ENCODE measurements at places on chromosomes 7 and 10.

GRCh38 chr10:74337330-74338016 is 186.5 kb downstream of the ADK start:
- no peak for DNase-seq

DNA sequence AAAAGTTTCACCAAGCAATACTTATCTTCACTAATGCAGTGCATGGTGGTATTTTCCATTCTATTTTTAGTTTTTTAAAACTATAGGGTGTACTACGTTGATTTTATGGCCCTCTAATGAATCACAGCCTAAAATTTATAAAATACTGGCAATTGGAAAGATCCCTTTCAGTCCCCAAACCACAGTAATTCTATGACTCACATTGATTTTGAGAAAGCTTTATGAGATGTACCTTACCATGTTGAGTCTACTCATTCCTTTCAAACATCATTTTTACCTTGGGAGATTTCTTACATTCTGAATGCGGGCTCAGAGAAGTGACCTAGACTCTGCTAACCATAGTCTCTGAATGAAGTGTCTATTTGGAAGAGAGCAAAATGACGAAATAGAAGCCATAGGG is 141.6 kb downstream of the GPR85 start:
- no peak for DNase-seq

DNA sequence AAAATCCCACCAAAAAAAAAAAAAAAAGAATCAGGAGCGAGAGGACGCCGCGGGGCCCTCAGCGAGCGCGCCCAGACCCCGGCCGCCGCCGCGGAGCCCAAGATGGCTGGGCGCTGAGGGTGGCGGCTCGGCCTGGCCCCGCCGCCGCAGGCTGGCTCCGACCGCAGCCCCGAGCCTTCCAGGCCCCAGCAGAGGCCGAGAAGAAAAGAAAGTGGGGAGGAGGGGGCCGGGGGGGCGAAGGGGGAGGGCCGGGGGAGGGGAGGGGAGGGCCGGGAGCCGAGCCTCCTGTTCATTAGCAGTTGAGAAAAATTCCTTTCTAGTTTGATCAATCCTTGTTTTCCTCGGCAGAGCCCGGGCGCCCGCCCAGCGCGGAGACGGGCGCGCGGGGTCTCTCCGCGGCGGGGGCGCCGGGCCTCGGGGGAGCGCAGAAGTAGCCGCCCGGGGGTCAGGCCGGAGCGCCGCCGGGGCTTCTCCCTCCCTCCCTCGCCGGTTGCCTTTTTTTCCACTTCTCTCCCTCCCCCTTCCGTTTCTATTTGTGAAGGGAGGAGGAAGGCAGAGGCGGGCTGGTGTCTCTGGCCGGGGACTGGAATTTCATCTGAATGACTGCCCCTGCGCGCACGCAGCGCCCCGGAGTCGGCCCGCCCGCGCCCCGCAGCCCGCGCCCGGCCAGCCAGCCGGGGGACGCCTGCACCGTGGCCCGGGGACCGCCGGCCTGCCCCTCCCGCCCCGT is 778 bp upstream of the TRIM8 start:
- no peak for DNase-seq

GRCh38 chr10:10816447-10816846 is 201.2 kb upstream of the CELF2 start:
- no peak for DNase-seq

GRCh38 chr7:156147756-156148504 is 335.7 kb upstream of the SHH start:
- no peak for DNase-seq
